ENCODE measurements at places on chromosomes 2 and 18.
A peak's percentile ranks its signal among the peaks of the same experiment; 100 is the strongest.

- no peak for DNase-seq
These were observed 119.4 kb downstream of the GREB1L start for GRCh38 chr18:21361307-21361880.

GRCh38 chr2:213202011-213202410 lies 50.6 kb upstream of the IKZF2 start:
- DNase-seq, result no peak

- DNase-seq, result no peak
These were observed 30.5 kb downstream of the LRP1B start for GRCh38 chr2:142100139-142100873.

DNA sequence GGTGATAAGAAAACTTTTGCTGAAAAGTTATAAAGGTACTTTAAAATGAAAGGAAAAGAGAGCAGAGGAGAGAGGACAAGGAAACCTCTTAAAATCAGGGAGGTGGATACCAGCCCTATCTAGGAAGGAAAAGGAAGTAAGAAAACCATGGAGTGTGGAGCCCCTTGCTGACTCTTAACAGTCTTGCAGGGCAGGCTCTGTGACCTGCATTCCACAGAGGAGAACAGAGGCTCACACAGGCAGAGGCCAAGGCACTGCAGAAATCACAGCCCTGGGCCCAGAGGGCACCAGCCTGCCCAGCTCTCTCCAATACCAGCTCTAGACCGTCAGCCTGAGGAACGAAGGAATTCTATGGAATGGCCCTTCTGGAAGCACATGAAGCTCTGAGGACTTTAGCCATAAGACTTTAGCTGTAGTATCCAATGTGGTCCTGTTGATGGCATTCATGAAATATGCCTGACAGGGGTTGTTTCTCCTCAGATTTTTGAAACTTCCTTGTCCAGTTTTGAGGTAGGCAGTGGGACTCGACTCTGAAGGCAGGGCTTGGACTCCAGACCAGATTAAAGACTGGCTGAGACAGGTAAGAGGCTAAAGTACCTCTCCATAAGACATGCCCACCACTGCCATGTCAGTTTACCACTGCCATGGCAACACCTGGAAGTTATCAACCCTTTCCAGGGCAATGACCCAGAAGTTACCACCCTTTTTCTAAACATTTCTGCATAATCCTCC lies 216.3 kb downstream of the ANAPC1 start:
- DNase-seq, result no peak

DNA sequence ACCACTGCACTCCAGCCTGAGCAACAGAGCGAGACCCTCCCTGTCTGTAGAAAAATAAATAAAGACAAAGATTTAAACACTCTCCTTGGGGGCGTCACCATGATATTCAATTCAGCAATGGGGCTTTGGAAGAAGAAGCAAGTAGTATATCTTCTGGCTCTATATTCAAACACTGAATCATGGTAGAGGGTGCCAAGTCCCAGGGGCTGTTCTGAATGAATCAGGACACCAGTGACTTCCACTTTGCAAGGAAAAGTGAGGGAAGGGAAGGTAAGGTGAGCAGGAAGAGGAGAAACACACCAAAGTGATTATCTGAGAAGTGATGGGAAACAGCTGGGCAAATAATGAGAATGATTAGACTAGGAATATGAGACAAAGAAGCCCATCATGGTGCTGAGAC lies 80.5 kb downstream of the AAK1 start:
- no peak for DNase-seq

- DNase-seq, result no peak
These were observed 169.4 kb downstream of the NEDD4L start for GRCh38 chr18:58213440-58213839.

GRCh38 chr18:44759925-44760342 lies 79.2 kb downstream of the SETBP1 start:
- DNase-seq, result no peak

DNA sequence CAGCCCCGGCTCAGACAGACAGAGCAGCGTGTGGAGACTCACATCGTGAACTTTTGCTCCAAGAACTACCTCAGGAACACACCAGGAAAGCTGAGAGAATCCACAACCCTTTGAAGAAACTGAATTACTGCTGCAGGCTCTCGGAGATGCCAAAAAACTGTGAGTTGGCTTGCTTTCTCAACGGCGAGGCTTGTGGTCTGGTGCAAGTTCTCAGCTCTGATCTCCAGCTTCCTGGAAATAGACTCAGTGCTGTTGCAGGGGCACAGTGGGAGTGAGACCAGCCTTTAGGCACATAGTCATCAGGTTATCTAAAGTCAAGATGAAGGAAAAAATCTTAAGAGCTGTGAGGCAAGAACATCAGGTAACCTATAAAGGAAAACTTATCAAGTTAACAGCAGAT lies 273.7 kb upstream of the LRATD1 start:
- no peak for DNase-seq

GRCh38 chr2:222862909-222863544 lies 2.2 kb downstream of the ACSL3 start:
- DNase-seq, result no peak

DNA sequence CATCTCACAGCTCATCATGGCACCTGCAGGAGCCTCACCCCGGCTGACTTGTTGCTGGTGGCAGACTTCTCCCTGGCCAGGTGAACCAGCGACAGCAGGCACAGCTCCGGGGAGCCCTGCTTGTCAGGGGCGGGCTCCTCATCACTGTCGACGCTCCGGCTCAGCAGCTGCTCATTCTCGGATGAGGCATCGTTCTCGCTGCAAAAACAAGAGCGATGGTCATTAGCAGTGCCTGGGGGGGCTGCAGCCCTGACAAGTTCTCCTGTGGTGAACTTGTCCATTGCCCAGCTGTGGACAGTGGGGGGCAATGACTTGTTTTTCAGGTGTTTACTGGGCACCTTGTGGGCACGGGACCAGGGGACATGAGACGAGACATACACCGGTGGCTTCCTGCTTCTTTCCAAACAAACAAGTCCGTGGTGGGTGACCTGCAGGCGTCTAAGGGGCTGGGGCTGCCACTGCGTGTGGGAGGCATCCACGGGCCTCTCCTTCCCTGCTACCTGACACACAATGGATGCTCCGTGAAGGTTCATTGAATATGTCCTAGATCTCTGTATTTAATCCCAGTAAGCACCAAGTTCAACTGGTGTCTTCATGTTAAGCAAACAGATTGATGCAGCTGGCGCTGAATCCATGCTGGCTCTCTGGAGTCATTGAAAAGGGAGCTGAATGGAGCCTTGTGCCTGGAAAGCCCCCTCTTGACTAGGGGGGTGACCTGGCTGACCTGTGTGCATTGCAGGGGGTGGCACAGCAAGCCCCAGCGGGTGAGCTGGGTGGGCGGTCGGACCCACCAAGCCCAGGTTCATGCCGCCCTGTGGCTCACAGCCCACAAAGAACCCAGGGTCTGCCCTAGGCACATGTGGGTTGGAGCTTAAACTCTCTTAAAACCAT lies 81.0 kb downstream of the EDAR start:
- peak; percentile 6 for DNase-seq

DNA sequence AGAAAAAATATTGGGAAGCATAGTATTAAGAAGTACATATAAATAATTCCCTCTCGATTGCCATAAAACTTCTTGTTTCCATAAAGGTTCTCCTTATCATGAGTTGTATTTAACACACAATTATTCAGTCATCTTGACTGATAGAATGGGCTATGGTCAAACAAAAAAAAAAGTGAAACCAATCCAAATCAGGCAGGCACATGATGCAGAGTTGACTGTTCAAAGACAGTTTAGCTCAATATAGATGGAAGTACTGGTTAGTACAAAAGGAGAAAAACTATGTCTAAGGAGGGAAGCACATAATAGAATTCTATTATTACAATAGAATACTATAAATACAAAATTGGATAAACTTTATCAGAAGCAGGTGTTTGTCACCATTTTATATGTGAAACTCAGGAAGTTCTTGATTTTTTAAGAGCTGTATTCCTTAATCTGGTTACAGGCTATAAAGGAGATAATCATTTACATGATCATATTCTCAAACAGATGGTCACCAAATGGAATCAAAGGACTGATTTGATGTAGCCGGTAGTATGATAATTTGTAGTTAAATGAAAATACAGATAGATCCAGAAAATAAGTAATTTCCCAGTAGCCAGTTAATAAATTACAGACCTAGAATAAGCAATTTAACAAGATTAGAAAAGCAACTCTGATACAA lies 18.2 kb upstream of the CALCRL start:
- no peak for DNase-seq

GRCh38 chr2:150538651-150539201 lies 51.3 kb upstream of the RND3 start:
- DNase-seq, result no peak
